ENCODE measurements at places on chromosomes 11 and 22. TPM values are rescaled to one million over a fixed set of nuclear protein-coding genes. Genes with fewer than 3 reads are reported as not detected.

Gene LMO1
- not detected for total RNA-seq

Gene OR2AT4
- 0.08 TPM for total RNA-seq

Gene BAIAP2L2
- 0.77 TPM for total RNA-seq

Gene PANX3
- 0.21 TPM for total RNA-seq

Gene DLG2
- 5.1 TPM for total RNA-seq

Gene KRTAP5-8
- total RNA-seq: not detected

DNA sequence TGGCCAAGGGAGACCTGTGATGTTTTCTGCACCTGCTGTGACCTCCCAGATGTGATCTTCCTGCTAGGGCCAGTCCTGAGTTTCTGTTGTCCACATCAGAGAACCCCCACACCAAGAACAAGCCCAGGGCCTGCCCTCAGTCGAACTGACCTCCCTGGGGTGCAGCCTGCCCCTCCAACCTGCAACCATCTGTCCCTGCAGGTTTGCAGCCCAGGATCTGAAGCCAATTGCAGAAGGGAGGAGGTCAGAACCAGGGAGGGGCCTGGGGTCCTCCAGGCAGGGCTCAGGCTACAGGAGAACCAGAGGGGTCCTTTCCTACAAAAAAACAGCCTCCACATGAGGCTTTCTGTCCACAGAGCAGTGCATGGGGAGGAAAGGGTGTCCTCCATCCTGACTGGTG, 807 bp downstream of the TRIM3 start:
- DNase-seq: no peak

DNA sequence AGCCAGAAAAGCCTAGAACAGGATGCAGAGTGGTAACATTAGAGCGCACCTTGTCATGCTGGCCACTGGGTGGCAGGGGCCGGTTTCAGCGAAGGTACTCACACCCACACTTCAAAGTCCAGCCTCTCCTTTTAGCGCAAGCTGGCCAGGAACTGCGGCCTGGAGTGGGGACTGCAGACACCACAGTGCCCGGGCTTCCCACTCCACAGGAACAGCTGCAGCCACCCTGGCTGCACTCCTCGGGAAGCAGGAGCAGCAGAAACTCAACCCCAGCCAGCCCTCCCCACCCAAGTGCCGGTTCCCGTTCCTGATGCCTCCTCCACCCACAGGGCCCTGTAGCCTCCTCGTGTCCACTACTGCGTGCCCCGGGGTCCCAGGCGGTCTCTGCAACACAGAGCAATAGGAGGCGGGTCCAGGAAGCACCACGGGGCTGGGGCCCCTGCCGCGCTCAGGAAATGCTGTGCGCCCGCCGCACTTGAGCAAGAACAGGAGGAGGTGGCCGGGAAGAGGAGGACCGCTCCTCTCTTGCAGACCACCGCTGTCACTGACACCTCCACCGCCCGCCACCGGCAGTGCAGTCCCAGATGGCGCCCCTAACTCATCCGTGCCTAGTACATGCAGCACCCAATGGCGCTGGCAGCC, 2.2 kb downstream of the RFPL2 start:
- peak; percentile 65 for DNase-seq

GRCh38 chr22:18987765-18988164, 51.7 kb upstream of the PRODH start:
- DNase-seq: peak; percentile 32

- no peak for DNase-seq
Measured at GRCh38 chr11:83671289-83671688, 385.1 kb upstream of the CCDC90B start.

GRCh38 chr22:44890416-44891292, 119.2 kb downstream of the PHF21B start:
- no peak for DNase-seq

GRCh38 chr11:33560729-33561128, 139.9 kb downstream of the C11orf91 start:
- DNase-seq: no peak

DNA sequence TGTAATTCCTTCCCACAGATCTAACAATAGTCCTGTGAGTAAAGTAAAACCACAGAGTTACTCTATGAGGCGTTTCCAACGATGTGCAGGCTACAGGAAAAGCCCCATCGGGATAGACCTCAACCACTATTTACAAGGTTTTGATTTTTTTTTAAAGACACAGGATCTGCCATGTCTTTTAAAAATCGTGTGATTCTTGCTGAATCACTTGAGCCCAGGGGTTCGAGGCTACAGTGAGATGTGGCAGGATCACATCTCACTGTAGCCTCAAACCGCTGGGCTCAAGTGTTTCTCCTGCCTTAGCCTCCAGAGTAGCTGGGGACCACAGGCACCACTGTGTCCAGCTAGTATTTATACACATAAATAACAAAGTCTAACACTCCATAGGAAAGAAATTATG, 7.8 kb downstream of the TAF1D start:
- no peak for DNase-seq

- DNase-seq: no peak
Measured at GRCh38 chr11:8387141-8387540, 123.5 kb upstream of the LMO1 start.

- DNase-seq: no peak
Measured at GRCh38 chr11:110095554-110095953, 2.4 kb downstream of the ZC3H12C start.

GRCh38 chr11:69646493-69647389, 5.8 kb downstream of the CCND1 start:
- no peak for DNase-seq

GRCh38 chr11:129652835-129653234, 162.8 kb upstream of the TMEM45B start:
- no peak for DNase-seq

DNA sequence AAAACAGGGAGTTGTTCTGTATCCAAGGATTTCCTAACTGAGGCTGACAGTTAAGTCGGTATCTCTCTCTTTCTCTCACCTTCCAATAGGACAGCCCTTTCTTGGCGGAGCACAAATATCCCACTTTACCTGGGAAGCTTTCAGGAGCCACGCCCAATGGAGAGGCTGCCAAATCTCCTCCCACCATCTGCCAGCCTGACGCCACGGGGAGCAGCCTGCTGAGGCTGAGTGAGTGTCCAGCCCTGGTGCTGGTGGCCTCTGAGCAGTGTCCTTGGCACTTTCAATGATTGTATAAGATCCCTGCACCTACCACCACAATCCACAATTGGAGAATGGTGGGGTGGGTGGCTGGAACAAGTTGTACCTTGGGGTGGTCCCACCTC, 33.7 kb downstream of the CYB5R2 start:
- no peak for DNase-seq

DNA sequence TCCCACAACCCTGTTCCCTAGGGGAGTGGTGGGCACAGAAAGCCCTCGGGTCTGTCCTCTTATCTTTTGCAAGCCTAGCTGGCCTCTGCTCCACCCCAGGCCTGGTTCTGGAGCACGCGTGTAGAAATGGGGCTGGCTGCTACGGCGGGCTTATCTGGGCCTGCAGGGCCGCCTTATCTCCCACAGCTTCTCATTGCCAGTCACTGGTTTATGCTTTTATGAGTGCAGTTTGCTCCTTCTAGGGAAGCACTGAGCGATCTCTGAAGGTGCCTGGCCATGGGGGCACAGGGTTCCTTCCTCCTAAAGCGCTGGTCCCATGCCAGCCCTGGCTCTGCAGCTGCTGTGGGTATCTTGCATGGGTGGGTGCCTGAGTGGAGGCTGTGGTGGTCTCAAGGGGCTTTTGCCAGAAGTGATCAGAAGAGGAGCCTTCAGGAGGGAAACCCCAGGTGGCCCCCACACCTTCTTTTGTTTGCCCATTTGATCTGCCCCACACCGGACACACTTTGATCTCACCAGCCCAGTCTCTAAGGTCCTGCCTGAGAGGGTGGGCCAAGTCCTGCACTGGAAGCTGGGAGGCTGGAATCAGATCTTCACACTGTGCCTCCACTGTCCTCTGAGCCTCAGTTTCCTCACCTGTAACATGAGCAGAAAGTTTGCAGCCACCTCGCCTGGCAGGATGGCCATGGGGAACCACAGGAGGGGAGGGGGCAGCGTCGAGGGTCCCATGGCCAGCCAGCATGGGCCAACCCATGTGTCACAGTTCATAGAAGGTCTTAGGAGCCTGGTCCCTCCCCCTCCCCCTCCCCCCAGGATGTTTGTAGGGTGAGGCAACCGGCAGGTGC, 86.6 kb upstream of the FGF3 start:
- no peak for DNase-seq
